GM13976 (cell line): ENCODE measurements at places on chromosomes 6 and 20.
A peak's percentile ranks its signal among the peaks of the same experiment; 100 is the strongest.

DNA sequence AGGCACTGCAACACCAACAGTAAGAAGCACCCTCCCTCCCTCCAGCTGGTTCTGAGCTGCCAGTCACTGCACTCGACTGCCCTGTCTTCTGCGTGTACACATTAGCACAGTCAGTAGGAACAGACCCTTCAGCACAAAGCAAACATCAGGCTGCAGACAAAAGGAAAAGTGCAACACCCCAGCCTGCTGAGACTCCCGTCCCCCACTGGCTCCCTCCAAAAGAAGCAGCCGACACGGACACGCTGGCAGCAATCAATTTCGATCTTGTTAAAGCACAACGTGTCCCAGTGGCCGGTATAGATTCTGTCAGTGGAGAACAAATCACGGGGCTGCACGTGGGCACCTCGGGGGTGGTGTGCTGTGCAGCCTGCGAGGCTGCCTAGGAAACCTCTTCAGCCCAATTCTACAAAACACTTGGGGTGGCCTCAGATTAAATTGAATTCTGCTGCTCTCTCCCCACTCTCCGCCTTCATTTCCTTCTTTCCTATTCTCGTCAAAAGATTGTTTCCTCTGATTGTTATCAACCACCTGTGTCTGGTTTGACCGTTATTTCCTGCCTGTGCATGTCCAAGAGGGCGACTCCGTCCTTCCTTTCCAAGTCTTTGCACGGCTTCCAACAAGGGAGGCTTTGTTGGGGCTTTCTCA lies 38.7 kb downstream of the TRAF3IP2 start:
- DNase-seq: no peak

GRCh38 chr6:147643341-147644200 lies 135.1 kb downstream of the SAMD5 start:
- DNase-seq: no peak

- no peak for DNase-seq
These were observed 36.7 kb upstream of the INSM1 start for GRCh38 chr20:20331156-20331555.

DNA sequence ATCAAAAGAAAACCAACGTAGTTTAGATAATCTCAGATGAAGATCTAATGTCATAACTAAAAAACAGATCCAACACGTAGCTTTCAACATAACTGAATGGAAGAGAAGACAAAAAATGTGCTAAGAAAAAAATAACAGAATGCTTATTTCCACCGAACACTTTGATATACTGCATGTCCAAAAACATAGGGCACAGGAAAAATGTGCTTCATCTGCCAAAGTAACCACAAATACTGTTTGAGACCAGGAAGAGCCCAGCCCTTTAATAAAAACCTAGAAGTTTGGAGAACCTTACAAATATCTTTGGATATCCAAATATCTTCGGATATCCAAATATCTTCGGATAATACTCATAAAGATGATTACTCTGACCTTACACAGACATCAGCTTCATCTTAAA lies 19.8 kb downstream of the LAMA4 start:
- no peak for DNase-seq

DNA sequence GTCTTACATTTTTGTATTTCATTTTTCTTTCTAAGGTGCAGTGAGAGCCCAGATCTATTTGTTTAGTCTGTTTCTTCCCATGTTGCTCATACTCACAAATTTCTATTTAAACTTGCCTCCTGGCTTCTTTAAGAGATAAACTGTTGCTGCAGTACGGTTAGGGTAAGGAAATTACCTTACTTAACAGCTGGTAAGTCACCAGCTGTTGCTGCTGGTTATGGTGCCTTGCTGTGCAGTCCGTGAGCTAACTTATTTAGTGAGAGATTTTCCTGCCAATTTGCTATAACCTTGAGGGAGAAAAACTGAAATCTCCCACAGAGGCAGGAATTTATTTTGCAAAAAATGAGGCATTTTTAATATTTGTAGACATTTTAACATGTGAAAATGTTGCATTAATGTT lies 261.0 kb downstream of the UST start:
- no peak for DNase-seq

GRCh38 chr6:2460216-2460745 lies 214.9 kb upstream of the GMDS start:
- no peak for DNase-seq

DNA sequence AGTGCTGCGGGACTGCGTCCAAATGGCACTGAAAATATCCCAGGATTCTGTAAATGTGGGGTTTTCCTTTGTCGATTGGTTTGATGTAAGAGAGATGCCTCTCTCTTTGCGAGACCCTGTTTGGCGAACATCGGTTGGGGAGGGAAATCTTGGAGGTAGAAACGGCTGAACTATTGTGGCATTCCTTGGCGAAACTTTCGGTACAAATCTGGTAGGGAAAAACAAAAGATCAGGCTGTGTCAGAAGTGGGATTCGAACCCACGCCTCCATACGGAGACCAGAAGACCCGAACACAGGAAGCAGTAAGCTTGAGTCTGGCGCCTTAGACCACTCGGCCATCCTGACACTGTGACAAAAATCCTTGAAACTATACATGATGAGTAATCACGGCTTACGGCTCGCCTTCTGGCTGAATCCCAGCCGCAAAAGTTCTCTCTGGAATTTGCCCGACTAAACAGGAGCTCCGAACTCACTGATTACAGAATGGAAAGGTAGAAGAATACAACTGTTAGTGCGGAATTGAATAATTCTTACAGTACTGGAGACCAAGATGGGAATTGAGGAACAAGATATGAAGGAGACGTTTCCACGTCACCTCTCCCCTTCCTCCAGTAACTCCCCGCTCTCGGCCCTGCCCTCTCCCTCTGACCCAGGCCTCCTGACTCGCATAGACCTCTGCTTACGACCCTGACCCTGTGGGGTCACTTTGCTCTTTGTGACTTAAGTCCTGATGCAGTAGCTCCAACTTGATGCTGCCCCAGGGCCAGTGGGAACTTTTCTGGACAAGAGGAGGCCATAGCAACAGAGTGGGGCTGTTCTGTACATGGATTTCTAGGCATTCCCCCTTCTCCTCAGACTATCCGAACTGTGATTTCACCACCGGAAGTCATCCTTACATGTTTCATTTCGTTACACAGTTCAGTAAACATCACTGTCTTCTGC lies 132.8 kb upstream of the ZNF184 start:
- DNase-seq: peak; percentile 68
